ENCODE measurements at places on chromosomes 11 and 22.

GRCh38 chr22:33639588-33640254 is 280.6 kb downstream of the LARGE1 start:
- DNase-seq = no peak

GRCh38 chr22:43263645-43264514 is 76.9 kb upstream of the TTLL12 start:
- no peak for DNase-seq

DNA sequence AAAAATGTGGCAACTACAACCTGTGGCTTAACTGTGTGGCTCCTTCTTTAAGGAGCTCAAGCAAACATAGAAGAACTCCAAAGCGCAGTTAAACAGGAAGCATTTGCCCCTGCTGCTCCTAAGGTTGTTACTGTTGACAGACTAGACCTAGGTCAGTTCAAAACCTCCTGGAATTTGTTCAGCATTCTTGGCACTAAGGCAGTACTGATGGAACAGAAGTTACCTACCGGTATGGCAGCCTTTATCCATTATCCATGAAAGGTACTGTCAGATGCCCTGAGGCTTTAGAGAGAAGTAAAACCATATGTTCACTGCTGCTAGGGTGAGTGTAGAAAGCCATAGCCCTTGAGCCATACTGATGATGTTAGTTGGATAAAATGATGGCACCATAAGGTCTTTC is 916.5 kb upstream of the FAT3 start:
- no peak for DNase-seq

- no peak for DNase-seq
Measured at GRCh38 chr11:28072321-28072720, 35.6 kb downstream of the KIF18A start.

DNA sequence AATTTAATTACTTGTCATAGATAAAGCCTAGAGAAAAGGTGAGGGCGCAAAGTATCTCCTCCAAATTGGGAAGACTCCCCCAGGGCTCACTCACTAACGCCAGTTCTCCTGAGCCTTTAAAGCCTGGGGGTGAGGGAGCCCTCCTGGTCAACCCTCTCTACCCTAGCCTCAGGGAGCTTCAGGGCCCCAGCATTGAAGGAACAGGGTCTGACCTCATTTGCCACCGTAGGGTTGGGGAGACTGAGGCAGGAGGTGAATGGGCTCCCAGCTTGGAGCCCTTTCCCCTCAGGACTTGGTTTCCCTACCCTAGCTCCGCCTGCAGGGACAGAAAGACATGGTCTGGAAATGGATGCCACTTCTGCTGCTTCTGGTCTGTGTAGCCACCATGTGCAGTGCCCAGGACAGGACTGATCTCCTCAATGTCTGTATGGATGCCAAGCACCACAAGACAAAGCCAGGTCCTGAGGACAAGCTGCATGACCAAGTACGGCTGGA is 1.7 kb downstream of the FOLR2 start:
- DNase-seq = no peak

- DNase-seq = no peak
Measured at GRCh38 chr11:19701421-19701820, 11.2 kb upstream of the NAV2 start.

DNA sequence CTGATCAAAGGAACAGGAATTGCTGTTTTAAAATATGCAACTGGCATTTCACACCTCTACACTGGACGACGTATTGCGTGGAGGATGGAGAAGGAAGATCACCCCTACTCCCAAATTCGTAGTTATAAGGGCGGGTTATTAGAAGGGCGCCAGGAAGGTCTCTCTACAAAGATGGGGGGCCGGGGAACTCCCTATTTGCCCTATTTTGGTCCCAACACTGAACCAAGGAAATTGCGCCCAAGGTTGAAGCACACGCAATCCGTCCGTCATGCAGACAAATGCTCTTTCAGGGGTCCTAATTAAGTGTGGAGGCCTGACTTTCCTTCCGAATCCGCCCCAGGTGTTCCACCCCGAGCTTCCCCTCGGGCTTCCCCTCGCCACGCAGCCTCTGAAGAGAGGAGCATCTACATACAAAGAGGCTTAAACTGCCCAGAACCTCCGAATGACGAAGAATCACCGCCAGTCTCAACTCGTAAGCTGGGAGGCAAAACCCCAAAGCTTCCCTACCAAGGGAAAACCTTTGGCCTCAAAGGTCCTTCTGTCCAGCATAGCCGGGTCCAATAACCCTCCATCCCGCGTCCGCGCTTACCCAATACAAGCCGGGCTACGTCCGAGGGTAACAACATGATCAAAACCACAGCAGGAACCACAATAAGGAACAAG is 396 bp downstream of the NPAT start:
- peak; percentile 22 for DNase-seq

GRCh38 chr22:30246814-30247376 is 336 bp upstream of the LIF start:
- no peak for DNase-seq

- DNase-seq = no peak
Measured at GRCh38 chr11:132455044-132455443, 1077.3 kb downstream of the OPCML start.

GRCh38 chr22:36548606-36549005 is 19.6 kb upstream of the EIF3D start:
- no peak for DNase-seq

GRCh38 chr22:47597041-47597440 is 834.6 kb downstream of the TBC1D22A start:
- no peak for DNase-seq

GRCh38 chr11:55942785-55943392 is 6.7 kb upstream of the OR5I1 start:
- no peak for DNase-seq

- DNase-seq = no peak
Measured at GRCh38 chr11:105181100-105181499, 41.5 kb upstream of the CARD18 start.

DNA sequence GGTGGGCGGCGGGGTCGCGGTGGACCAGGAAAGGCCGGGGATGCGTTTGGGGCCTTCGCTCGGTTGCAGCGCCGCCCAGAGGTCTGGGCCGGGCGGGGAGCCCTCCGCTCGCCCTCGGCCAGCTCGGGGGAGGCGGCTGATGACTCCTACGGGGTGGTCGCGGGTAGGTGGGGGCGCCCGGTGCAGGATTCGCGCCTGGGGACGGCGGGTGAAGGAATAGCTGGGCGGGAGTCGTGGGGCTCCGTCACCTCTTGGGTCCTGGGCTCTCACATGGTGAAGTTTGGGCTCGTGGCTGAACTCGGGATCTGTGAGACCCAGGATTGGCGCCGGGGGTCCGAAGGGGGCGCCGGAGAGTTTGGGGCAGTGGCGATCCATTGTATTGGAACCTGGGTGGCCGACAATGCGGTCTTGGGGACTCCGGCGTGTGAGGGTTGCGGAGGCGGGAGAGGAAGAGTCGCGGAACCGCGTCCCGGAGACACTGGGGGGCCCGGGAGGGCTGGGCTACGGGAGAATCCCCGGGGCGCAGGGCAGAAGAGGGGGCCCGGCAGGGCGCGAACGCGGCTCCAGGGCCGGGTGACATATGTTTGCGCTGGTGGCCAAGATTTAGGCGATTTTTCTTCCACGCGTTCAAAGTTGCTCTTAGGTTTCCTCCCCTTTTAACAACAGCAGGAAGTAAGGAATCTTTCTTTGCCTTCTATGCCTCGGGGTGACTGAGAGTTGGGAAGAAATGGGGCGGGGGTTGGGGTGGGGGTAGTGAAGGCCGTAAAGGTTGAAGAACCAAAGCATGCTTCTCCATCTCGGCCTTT is 935 bp downstream of the QSER1 start:
- no peak for DNase-seq

GRCh38 chr22:29693161-29693560 is 26.6 kb upstream of the CABP7 start:
- no peak for DNase-seq

- DNase-seq = no peak
Measured at GRCh38 chr22:39486951-39487825, 14.9 kb upstream of the MIEF1 start.

DNA sequence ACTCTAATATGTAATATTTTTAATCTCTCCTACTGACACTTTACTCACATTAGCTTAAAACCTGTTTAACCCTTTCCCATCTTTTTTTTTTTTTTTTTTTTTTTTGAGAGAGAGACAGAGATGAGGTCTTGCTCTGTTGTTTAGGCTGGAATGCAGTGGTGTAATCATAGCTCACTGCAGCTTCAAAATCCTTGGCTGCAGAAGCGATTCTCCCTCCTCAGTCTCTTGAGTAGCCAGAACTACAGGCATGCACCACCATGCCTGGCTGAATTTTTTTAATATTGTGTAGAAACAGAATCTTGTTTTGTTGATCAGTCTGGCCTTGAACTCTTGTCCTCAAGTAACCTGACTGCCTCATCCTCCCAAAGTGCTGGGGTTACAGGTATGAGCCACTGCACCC is 37.3 kb downstream of the PAMR1 start:
- no peak for DNase-seq

DNA sequence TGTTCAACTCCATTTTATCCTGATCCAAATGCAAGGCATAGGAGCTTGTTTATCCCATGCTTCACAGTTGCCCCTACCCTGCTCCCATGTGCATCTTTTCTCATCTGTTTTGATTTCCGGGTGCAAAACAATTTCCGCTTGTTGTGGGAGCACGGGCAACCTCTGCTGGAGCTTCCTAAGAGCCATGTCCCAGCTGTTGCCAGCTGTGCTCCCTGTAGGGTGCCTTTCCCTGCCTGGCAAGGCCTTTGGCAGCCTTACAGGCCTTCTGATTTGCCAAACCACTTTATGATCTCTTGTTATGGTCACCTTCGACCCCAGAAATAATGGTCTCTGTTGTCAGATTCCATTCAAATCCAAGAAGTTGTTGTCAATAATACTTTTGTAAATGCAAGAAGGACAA is 1038.5 kb downstream of the OPCML start:
- no peak for DNase-seq

GRCh38 chr22:31614781-31615490 is 47.1 kb downstream of the PISD start:
- DNase-seq = no peak

GRCh38 chr22:40694411-40694810 is 15.1 kb downstream of the MCHR1 start:
- no peak for DNase-seq

DNA sequence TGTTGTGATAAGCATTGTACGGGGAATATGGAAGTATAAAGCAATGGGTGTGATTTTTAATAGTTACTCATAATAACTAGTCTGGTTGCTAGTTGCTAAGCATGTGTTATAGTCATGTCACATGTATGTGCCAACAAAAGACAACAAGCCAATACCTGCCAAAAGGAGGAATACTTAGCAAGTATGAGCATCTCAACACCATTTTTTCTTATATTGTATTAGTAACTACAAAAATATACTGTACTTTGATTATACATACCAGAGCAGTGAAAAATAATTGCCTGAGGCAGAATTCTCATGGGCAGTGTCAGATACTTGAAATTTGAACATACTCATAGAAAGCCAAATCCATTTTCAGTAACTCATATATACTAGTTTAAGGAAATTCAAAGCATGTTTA is 62.4 kb upstream of the ALKBH3 start:
- no peak for DNase-seq

GRCh38 chr11:132862933-132863332 is 669.4 kb downstream of the OPCML start:
- no peak for DNase-seq

- peak; percentile 38 for DNase-seq
Measured at GRCh38 chr11:124195189-124195734, 12.1 kb downstream of the OR10D3 start.

DNA sequence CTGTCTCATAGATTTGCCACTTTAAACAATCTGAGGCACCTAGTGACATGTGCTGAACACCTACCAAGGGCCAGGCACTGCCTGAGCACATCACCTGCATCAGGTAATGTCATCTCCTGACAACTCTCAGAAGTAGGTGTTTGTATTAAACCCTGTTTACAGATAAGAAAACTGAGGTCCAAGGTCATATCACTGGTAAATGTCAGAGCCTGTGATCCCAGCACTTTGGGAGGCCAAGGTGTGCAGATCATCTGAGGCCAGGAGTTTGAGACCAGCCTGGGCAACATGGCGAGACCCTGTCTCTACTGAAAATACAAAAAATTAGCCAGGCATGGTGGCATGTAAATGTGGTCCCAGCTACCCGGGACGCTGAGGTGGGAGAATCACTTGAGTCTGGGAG is 39.1 kb upstream of the ACCSL start:
- no peak for DNase-seq

- DNase-seq = no peak
Measured at GRCh38 chr11:56160217-56160616, at the start of gene OR8K5. Gene OR8K5, minus strand, starts transcription at chr11:56160317. Its CDS starts 0 bp downstream, at chr11:56160317.

- no peak for DNase-seq
Measured at GRCh38 chr22:49790912-49791311, 36.8 kb downstream of the BRD1 start.

DNA sequence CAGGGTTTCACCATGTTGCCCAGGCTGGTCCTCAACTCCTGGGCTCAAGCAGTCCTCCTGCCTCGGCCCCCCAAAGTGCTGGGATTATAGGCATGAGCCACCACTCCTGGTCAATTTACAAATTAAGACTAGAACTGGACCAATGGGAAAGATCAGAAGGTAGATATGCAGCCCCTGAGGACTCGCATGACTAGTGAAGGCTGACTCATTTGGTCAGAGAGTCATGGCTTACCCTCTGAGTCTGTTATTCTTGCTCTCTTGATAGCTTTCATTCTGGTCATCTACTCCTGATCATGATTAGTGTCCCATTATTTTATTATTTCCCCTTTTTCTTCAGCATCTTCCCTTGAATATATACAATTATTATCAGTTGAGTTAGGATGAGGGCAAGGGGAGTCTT is 2.7 kb upstream of the LDHAL6A start:
- no peak for DNase-seq

- no peak for DNase-seq
Measured at GRCh38 chr22:49565516-49565855, 262.2 kb downstream of the BRD1 start.

GRCh38 chr11:107731941-107732688 is 20.3 kb upstream of the SLN start:
- no peak for DNase-seq

DNA sequence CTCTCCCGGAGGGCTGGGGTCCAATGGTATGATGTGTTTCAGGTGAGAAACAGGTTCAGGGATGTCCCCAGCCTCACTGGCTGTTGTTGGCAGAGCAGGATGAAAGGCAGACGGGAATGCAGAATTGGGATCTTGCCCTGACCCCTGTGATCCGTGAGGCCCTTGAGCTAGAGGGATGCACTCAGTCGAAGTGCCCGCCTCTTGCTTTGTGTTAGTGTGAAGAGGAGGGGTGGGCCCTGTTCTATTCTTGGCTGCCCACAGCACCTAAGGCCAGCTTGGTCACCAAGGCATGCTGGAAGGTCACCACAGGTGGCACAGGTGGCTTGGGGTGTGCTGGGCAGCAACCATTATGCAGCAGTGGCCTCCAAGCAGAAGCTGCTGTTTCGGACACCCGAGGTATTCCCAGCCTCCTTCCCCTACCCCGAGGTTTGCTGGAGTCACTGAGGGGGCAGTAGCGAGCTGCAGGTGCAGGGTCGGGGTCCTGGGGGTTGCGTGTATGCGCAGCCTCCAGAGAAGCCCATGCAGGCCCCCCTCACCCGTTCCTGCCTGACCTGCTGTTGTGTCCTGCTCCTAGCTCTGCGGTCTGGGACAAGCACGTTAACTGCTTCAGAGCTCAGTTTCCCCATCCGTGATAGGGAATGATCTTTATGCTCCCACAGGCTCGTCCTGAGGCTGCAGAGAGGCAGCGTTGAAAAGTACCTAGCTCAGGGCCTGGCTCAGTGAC is 13.0 kb downstream of the LRP5 start:
- DNase-seq = no peak

GRCh38 chr11:59967677-59968394 is 4.0 kb downstream of the OOSP4A start:
- DNase-seq = no peak

Measured in HS-27A (cell line).